ENCODE measurements at places on chromosomes 16 and 17.

GRCh38 chr17:9200699-9201359 lies 179.5 kb downstream of the NTN1 start:
- no peak for DNase-seq

GRCh38 chr17:45948881-45949624 lies 50.0 kb upstream of the STH start:
- peak; percentile 8 for DNase-seq

GRCh38 chr17:70278844-70279462 lies 109.6 kb downstream of the KCNJ2 start:
- DNase-seq, result no peak

GRCh38 chr16:2148714-2149629 lies 547 bp downstream of the RAB26 start:
- DNase-seq, result no peak

DNA sequence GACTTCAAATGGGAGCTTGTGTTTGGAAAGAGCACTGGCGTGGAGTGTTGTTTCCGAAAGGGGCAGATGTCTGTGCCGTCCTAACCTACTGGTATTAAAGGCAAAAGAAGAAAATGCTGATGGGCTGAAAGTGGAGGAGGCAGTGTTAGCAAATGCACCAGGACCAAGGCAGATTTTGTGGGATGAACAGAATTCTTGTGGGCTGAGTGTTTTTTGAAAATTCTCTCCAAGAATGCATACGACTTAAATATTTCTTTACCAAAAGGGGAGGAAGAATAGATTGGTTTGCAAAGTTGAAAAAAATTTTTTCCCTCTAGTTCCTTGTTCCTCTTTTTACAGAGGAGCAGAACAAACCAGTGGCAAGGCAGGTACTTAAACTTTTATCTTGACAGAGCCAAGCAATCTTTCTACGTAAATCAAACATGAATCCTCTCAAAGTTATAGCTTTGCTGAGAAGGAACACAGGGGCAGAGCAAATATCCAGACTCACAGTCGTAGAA lies 16.8 kb downstream of the MARCHF10 start:
- no peak for DNase-seq

- DNase-seq, result no peak
Observed at GRCh38 chr17:46182961-46183360, 10.3 kb downstream of the KANSL1 start.

- DNase-seq, result no peak
Observed at GRCh38 chr17:4180791-4181190, 37.8 kb downstream of the CYB5D2 start.

Data from central memory CD4-positive, alpha-beta T cell (primary cell).